ENCODE measurements at places on chromosomes 2 and 18.
A peak's percentile ranks its signal among the peaks of the same experiment; 100 is the strongest.

GRCh38 chr2:238247002-238247822 is 7.4 kb upstream of the HES6 start:
- no peak for DNase-seq
- H3K27me3 ChIP-seq, result no peaks in the 10 kb centered on the region
- no peak overlapping the region for H3K27ac ChIP-seq
- no peaks in the 10 kb centered on the region for H3K4me1 ChIP-seq
- peaks cover 11% of the 10 kb centered on the region for H3K36me3 ChIP-seq
- H3K4me3 ChIP-seq, result no peak overlapping the region

DNA sequence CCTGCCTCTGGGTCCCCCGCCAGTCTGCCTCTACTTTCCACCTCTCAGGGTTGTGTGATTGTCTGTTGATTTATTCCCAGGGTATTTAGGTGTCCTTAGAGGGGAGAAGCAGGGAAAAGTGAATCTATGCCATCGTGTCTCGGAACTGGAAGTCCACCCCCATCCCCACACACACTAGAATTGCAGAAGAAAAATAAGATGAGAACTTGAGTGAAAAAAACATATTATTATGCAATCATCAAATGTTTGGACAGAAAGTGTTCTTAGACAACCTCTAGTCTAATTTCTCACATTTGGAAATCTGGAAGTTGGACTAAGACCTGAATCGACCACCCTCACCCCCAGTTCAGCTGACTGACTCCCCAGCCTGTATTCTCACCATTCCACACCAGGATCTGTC is 14.1 kb upstream of the CASP8 start:
- H3K36me3 ChIP-seq, result peaks cover 4% of the 10 kb centered on the region
- H3K4me1 ChIP-seq, result peaks cover 44% of the 10 kb centered on the region
- no peak overlapping the region for H3K4me3 ChIP-seq
- H3K27me3 ChIP-seq, result no peaks in the 10 kb centered on the region
- no peak overlapping the region for H3K27ac ChIP-seq
- no peak for DNase-seq

DNA sequence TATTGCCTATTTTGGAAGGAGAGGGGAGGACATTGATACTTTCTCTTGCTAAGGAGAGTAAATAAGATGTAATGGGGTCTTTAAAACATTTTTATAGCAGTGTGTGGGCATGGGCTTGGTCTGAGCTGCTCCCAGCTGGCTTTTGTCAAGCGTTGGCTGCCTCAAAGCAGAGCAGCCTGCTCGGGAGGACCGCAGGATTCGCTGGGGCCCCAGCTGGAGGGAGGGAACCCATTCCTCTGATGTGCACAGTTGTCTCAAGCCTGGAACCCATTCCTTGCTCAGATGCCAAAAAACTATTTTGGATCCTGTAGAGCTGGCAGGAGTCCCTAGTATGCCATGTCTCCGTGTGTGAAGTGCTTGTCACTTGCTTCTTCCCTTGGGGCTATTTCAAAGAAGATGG is 59.4 kb upstream of the RMDN2 start:
- no peaks in the 10 kb centered on the region for H3K36me3 ChIP-seq
- H3K4me3 ChIP-seq, result no peak overlapping the region
- H3K27me3 ChIP-seq, result no peaks in the 10 kb centered on the region
- DNase-seq, result no peak
- H3K27ac ChIP-seq, result no peak overlapping the region

DNA sequence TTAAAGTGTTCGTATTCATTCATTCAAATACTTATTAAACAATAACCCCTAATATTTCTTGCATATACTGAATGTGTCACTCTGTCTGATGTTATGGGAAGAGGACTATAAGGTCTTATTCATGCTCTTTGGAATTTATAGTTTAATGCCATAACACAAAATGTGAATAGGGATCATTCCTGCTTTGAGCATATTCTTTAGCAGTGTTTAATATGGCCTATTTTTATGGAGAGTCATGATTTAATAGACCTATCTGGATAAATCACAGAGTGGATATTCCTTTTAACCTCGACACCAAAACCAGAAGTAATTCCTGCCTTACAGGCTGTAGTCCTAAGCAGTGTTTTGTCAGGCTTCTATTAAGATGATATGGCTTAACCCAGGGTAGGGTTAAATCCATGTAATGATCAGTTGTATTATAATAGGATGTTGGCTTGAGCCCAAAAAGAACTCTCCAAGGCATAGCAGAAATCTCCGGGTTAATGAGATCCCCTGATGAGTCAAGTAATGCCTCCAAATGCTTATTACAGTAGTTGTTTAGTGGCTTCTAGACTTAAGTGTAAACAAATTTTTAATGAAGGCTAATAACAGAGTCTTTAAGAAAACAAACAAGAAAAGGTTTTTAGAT is 54.3 kb downstream of the GULP1 start:
- no peak overlapping the region for H3K4me3 ChIP-seq
- no peaks in the 10 kb centered on the region for H3K4me1 ChIP-seq
- no peaks in the 10 kb centered on the region for H3K27me3 ChIP-seq

- no peak overlapping the region for H3K4me3 ChIP-seq
- H3K36me3 ChIP-seq, result no peaks in the 10 kb centered on the region
- H3K27me3 ChIP-seq, result no peaks in the 10 kb centered on the region
- H3K27ac ChIP-seq, result no peak overlapping the region
- DNase-seq, result no peak
- H3K4me1 ChIP-seq, result no peaks in the 10 kb centered on the region
Measured at GRCh38 chr2:236334122-236334876, 70.1 kb upstream of the ASB18 start.

DNA sequence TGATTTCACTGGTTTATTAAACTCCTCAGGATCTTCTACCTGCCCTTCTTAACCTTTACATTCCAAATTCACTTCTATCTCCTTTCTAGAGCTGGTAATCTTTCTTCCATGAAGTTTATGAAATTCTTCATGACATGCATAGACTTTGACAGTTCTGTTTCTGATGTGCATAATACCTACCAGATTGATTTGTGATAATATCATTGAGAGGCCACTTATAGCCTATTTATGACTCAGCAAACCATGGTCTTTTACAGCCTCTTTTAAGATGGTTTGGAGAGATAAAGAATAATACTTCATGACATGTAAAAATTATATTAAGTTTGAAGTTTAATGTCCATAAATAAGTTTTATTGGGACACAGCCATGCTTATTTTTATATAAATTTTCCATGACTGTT is 14.0 kb downstream of the SCN2A start:
- H3K36me3 ChIP-seq, result no peaks in the 10 kb centered on the region
- H3K27ac ChIP-seq, result no peak overlapping the region
- DNase-seq, result no peak

GRCh38 chr18:69584429-69584828 is 183.7 kb downstream of the DOK6 start:
- H3K4me3 ChIP-seq, result no peak overlapping the region
- peaks cover 9% of the 10 kb centered on the region for H3K4me1 ChIP-seq
- no peaks in the 10 kb centered on the region for H3K36me3 ChIP-seq

DNA sequence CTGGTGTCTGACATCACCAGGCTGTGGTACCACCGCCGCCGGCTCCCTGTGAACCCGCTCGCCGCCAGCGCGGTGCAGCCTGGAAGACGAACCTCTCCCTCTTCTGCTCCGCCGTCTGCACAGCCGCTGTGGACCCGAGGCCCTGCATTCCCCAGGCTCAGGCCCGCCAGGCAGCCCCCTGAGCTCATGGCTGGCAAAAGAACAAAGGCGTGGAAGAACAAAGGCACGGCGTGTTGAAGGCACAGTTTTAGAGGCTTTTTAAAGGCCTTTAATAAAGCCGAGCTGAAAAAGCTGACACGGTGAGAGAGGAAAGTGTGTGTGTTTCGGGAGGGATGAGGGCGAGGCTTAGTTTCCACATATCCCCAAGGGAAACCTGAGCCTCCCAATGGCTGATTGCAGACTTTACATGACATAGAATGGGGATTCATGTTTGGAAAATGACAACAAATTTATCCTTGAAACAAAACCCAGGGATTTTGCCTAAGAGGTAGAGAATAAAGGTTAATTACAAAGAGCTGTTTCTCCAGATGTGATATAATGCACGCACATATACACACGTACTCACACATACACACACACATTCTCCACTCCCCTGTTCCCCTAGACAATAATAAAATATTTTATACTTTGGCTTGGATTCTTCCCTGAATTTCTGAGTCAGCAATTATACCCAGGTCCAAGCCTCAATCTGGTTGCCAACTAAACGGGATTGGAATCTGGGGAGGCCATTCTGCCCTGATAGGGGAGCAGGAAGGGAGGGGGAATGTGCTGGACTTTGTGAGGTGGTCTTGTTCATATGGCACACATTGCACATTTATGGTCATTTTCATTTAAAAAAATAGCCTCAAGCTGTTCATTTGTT is 39.7 kb downstream of the RFX8 start:
- H3K36me3 ChIP-seq, result no peaks in the 10 kb centered on the region
- no peak for DNase-seq
- no peak overlapping the region for H3K4me3 ChIP-seq
- H3K27me3 ChIP-seq, result no peaks in the 10 kb centered on the region
- no peaks in the 10 kb centered on the region for H3K4me1 ChIP-seq

DNA sequence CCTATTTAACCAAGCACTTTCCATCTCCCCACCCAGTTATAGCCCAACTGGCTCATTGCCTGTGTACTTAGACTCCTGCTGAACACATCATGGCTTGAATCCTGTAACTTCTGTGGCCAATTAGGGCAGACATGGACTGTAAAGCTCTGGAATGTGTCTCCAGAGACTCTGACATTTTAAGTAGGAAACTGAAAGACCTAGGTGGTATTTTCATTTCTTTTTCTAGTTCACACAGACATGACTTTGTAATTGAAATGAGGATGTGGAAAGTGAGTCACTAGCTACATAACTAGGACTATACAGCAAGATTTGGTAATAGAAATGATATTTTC is 12.2 kb downstream of the DOK1 start:
- H3K4me3 ChIP-seq, result no peak overlapping the region
- no peak for DNase-seq
- H3K27ac ChIP-seq, result no peak overlapping the region
- H3K4me1 ChIP-seq, result no peaks in the 10 kb centered on the region
- H3K36me3 ChIP-seq, result no peaks in the 10 kb centered on the region

DNA sequence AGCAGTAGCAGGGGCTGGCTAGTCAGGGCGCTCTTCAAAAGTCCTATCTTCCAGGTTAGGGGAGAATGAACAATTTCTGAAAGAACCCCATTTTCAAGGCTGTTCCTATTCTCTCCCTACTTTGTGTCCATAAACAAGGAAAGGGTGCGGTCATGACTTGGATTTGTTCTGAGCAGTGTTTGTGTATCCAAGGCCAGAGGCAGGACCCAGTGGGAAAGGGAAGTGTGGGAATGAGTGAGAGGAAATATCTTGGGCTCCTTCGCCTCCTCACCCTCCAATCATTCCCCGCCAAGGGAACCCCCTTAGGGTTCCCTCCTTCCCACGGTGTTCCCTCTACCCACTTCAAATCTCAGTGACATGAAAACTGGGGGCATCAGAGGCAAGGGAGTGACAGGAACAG is 25.5 kb upstream of the SPTBN1 start:
- peaks cover 5% of the 10 kb centered on the region for H3K4me1 ChIP-seq
- H3K27ac ChIP-seq, result no peak overlapping the region
- DNase-seq, result no peak
- H3K27me3 ChIP-seq, result peaks cover 4% of the 10 kb centered on the region
- H3K36me3 ChIP-seq, result no peaks in the 10 kb centered on the region
- no peak overlapping the region for H3K4me3 ChIP-seq

GRCh38 chr2:231347081-231347480 is 48.4 kb upstream of the B3GNT7 start:
- no peaks in the 10 kb centered on the region for H3K27me3 ChIP-seq
- no peaks in the 10 kb centered on the region for H3K36me3 ChIP-seq
- H3K4me3 ChIP-seq, result no peak overlapping the region
- H3K4me1 ChIP-seq, result no peaks in the 10 kb centered on the region
- no peak for DNase-seq

- H3K4me1 ChIP-seq, result peaks cover 2% of the 10 kb centered on the region
- H3K27ac ChIP-seq, result no peak overlapping the region
- DNase-seq, result no peak
- H3K4me3 ChIP-seq, result no peak overlapping the region
- no peaks in the 10 kb centered on the region for H3K36me3 ChIP-seq
Measured at GRCh38 chr2:43831543-43832294, 6.9 kb downstream of the ABCG5 start.

DNA sequence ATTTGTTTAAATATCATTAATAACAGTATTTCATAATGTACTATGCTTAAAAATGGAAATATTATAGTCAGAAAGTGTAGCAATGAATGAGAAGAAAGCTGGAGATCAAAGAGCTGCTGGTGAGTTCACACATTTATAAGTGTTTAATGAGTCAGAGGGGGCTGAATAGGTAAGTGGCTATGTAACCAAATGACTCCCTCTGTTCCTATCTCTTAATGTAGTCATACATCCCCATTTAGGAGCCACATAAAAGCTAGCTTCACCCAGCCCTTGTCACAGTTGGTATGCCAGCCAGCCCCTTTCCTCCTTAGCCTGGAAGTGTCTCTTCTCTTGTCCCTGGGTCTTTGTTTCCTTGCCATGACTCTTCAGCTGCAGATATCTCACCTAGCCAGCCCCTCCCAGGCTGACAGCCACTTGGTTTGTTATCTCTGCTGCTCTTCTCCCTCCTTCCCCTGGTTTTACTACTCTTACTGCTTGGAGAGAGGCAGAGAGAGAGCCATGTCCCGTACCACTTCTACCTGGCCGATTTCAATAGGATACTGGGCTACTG is 438.6 kb upstream of the HNMT start:
- H3K4me3 ChIP-seq, result no peak overlapping the region
- H3K36me3 ChIP-seq, result no peaks in the 10 kb centered on the region
- no peak overlapping the region for H3K27ac ChIP-seq
- no peak for DNase-seq
- no peaks in the 10 kb centered on the region for H3K27me3 ChIP-seq

DNA sequence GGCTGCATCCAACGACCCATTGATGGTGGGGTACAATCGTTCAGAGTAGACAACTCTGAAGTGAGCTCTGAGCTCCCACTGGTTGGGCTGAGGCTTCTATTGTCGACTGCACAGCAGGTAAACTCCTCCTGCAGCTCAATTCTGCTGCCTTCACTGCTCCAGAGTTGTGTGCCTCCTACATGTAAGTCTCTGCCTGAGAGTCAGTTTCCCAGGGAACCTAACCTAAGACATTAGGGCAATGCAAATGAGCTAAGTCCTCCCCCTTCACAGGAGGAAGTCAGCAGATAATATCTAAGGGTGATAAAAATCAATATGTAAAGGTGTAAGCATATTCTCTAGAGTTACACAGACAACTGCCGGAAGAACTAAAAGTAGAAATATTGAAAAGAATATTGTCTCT is 22.5 kb upstream of the ACYP2 start:
- H3K36me3 ChIP-seq, result no peaks in the 10 kb centered on the region
- H3K4me1 ChIP-seq, result peaks cover 23% of the 10 kb centered on the region
- H3K27ac ChIP-seq, result peak overlapping the region; percentile 61
- H3K4me3 ChIP-seq, result no peak overlapping the region
- no peak for DNase-seq
- H3K27me3 ChIP-seq, result no peaks in the 10 kb centered on the region

- DNase-seq, result no peak
- H3K27ac ChIP-seq, result no peak overlapping the region
Measured at GRCh38 chr2:165640247-165640929, 153.7 kb downstream of the GALNT3 start.

DNA sequence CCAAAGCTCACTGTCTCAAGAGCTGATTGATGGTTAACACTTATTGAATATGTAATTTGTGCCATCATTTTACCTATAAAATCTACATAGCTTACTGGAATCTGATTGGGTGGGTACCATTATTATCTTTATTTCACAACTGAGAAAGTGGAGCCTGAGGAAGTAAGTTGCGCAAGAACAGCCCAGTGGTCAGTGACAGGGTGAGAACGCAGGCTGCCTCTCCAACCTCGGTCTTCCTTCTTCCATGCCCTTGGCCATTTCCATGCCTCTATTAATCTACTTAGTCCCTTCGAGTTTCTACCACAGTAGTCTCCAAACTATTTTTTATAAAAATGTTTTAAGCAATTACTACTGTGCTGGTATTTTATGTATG is 390.9 kb upstream of the VWC2L start:
- no peaks in the 10 kb centered on the region for H3K27me3 ChIP-seq
- H3K4me3 ChIP-seq, result no peak overlapping the region
- H3K27ac ChIP-seq, result no peak overlapping the region
- no peaks in the 10 kb centered on the region for H3K4me1 ChIP-seq
- DNase-seq, result no peak
